ENCODE measurements at places on chromosomes 2 and 18. TPM values are rescaled to one million over a fixed set of nuclear protein-coding genes. Genes with fewer than 3 reads are reported as not detected.

Gene FSHR
- total RNA-seq = 0.46 TPM

Gene PARD6G
- 7.6 TPM for total RNA-seq

Gene GAL3ST2
- total RNA-seq = 0.69 TPM

Gene TUBB8B
- 0.69 TPM for total RNA-seq

Gene VSNL1
- total RNA-seq = 128 TPM

Gene RFX8
- 1.2 TPM for total RNA-seq

Gene CFC1
- 9.2 TPM for total RNA-seq

All from diencephalon (tissue), 1 donor.